ENCODE measurements at places on chromosomes 1 and 21.
A peak's percentile ranks its signal among the peaks of the same experiment; 100 is the strongest.

DNA sequence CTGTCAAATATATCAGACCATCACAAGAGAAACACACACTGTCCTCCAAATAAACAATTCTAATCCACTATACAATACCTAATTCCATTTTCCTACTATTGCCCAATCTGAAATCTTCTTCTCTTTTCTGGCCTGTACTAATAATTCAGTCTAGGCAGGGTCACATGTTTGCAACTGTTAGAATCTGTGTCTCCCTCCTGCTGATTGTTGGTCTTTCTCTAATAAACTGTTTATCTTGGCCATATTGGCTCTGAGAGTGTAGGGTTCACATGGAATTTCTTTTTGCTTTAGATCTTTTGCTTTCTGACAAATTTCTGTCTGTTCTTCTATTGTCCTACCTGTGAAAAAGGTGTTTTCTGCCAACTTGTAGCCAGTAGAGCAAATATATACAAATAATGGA is 319.9 kb upstream of the ADAMTS5 start:
- DNase-seq, result no peak

- DNase-seq, result no peak
Observed at GRCh38 chr21:38478782-38479181, 19.5 kb downstream of the ERG start.

DNA sequence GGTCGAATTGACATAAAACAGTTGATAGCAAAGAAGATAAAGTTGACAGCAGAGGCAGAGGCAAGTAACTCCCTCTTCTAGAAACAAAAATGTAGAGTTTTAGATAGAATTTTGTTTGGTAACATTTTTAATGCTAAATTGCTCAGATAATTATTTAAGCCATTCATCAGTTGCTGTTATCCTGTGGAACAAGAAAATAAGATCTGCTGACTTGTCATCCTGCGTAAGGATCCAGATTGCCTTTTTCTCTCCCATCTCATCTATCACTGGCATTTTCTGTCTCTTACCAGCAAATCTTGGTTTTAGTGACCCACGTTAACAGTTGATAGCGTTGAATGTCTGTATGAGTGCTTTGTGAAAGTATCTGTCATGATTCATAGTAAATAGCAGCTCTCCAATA is 29.8 kb downstream of the SOAT1 start:
- no peak for DNase-seq

DNA sequence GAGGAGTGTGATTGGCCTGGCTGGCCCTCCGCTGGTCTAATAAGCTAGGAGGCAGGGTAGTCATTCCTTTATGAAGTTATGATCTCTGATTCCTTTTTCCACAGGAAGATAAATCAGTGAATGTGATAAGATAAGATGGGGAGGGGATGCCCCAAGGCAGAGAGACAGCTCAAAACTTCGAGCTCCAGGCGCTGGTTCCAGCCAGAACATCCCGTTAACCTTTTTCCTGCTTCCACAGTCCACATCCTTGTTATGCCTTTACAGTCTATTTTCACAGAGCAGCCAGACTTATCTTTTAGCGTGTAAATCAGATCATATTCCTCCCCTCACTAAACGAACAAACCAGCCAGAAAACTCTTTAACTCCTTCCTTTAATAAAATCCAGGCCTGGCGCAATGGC is 38.5 kb upstream of the BMP8B start:
- DNase-seq, result no peak

DNA sequence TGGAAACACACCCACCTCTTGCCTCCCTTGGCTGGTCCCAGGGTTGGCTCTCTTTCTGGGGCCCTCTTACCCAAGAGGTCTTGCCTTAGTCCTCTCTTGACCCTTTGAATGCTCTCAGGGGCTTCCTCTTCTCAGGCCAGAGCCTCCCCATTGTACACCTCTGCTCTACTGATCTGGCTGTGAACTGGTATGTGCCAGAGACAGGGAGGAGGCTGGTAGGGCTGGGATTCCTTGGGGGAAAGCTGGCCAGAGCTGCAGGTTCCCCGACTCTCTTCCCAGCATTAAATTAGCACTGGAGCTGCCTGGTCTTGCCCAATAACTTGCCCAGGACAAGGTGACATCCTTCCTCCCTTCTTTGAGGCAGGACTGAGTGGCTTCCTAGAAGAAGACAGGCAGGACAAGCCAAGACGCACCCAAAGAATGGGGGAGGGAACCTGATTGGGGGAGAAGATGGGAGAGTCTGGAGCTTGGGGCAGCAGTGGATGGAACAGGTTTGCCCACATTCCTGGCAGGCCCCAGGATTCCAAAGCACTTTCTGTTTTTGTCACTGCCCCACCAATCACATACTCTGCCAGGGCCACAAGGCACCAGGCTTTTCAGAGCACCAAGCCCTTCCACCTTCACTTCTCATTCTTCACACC is 37.2 kb upstream of the CITED4 start:
- no peak for DNase-seq

DNA sequence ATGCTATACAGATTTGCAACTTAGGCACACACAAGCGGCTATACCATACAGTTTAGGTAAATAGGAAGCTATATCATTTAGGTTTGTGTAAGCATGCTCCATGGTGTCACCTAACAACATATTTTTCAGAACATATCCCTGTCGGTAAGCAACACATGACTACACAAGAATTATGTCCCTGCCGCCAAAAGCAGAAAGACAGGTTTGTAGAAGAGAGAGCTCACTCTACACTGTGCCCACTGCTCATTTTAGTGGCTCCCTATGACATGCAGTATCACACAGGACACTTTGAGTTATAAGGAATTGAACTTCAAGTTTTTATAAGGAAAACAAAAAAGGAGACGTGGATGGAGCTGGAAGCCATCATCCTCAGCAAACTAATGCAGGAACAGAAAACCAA is 132.5 kb upstream of the KAZN start:
- DNase-seq, result no peak

GRCh38 chr1:160097151-160097910 is 1.1 kb downstream of the IGSF8 start:
- DNase-seq, result no peak

GRCh38 chr1:46036894-46037839 is 95.3 kb downstream of the PIK3R3 start:
- DNase-seq, result peak; percentile 88

DNA sequence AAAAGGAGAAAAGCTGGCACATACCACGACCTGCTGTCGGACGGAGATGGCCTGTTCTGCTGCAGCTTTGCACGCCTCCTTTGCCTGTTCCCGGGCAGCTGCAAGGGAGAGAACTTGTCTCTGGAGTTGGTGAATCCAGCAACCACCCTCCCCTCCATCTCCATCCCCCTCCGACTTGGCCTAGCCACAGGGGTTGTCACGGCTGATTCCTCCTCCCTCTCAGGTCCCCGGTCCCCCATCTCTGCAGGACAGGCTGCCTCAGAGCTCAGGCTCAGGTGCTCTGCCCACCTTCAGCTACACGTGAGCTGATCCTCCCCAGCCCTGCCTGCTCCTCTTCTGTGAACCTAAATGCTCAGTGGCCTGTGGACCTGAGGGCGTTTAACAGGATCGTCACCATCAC is 11.1 kb upstream of the SRM start:
- DNase-seq, result no peak

DNA sequence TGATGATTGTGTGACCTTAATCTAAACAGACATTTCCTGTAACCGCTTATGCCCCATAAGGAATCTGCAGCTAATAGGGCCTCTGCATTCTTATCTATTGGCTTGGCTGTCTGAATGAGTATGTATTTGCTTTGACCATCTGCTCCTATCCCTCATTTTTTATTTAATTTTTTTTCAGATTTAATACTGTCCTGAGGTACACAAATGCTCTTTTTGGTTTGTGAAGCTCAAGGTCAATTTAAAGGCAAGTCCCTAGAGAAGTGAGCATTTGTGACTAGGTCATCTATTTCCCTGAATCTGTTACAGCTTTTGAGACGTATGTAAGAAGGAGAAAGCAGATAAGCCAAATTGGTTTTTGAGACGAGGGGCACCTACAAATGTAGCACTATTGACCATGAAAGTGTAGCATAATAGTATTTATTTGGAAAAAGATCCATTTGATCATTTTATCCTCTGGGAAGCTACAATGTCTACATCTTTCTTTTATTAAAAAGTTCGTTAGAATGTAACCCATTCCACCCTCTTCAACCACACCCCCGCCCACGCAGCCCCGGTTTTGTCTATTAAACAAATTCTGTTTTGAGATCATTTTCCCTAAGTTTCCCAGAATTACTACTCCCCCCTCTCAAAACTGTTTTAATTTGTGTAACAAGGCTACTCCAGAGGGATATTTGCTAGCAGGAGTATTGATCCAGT is 69.2 kb upstream of the HSPA13 start:
- DNase-seq, result no peak

DNA sequence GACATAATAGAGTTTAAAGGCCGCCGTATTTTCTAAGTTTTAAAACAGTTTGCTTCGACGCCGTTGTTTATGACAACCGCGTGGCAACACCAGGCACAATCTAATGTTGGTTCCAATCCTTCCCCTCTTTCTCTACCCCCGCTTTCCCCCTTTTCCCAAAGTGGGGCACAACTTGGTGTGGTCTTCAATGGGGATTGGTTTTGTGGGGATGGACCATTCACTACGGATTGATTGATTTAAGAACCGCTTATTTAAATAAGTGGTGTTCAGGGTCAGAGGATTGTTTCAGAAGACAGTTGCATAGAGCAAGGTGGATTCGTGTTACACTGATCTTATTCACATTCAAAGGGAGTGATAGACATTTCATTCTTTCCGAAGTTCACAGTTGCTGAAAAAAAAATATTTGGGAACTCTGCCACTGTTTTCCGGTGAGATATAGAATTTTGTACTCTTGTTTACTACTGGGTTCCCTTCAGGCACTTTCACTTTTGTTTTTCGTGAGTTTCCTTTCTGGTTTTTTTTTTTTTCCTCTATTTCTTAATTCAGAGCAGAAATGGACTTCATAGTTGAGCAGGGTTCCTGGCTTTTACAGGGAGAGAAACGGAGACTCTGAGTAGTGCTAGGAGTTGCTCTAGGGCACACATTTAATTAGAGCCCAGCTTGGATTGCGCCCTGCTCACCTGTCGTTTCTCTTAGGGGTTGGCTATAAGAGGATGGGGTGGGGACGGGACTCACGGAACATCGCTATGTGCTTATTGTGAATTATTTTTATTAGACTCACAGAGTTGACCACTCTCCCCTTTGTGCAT is 79.6 kb upstream of the AK4 start:
- DNase-seq, result no peak

GRCh38 chr1:221381910-221382623 is 359.8 kb downstream of the DUSP10 start:
- no peak for DNase-seq

DNA sequence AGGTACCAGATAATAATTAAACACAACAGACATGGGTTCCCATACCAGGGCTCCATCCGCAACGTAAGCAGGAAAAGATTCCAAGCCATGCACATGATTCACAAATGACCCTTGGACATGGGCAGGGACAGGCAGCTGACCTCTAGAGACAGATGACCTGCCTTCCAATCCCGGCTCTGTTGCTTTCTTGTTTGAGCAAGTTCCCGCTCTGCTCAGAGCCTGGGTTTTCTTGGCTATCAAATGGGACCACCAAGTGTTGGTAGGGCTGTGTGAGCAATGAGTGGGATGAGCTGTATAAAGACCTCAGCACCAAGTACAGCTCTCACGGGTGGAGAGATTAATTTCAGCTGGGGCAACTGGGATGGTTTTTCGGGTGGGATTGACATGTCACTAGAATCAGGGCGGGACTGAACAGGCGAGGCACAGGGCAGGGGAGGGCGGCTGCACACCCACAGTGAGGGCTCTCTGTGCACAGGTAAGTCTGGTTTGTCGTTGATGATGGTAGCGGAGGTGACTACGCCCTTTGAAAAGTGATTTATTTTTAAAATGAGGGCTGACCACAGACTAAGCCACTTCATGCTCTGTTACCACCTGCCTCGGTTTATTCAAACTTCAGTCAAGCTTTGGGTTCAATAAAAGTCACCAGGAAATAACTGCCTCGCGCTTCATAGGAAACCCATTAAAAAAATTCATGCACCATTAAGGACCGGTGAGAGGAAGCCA is 57.5 kb upstream of the IFFO2 start:
- no peak for DNase-seq

DNA sequence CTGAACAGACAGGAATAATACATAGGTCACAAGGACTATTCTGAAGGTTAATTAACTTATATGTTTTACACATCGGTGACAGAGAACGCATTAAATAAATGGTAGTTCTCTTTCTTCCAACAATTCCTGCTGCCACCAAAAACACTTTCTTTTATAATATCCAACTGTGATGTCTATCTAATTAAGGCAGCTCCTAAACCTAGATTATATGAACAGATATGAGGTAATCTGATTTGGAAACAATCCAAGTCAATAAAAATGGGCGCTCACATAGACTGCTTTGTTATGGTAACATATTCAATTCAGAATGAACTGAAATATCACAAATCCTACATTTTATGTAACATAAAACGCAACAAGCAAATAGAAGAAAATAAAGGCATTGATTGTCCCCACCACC is 16.0 kb downstream of the CYYR1 start:
- DNase-seq, result no peak

GRCh38 chr1:171929121-171929520 is 87.8 kb downstream of the DNM3 start:
- DNase-seq, result no peak

GRCh38 chr1:207328004-207328403 is 6.5 kb downstream of the CD55 start:
- DNase-seq, result no peak

DNA sequence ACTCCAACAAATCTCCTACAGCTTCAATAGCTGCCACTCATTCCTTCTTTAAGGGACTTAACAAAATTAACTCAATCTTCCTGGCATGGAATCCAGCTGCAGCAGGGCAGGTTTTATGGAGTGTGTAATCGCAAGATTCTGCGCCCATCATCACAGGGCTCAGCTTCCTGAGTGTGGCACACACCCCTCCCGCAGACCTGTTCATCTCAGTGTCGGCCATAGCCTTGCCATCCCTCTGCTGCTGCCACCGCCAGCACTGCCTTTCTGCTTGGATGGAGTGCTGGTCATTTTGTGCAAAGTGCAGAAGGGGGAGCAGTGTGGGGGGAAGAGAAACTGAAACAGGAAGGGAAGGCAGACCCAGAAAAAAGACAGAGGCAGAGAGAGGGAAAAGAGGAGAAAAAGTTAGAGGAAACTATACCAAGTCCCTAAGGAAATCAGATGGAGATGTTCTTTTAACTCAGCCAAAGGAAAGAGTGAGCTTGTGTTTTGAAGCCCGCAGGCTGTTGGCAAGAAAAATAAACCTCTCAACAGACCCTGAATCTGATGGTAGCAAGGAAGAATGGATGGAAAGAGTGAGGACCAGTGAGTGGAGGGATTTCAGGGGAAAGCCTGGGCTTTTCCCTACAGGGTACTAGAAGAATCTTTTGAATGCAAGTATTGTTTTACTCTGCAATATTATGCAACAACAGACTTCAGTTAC is 324.2 kb downstream of the SEC16B start:
- no peak for DNase-seq

GRCh38 chr1:157140063-157140588 is 1.9 kb upstream of the ETV3 start:
- no peak for DNase-seq
